ENCODE measurements at places on chromosomes 2 and 18.

GRCh38 chr2:98822301-98823164 lies 91.6 kb upstream of the MGAT4A start:
- DNase-seq, result peak; percentile 65

GRCh38 chr2:237615631-237616249 lies 11.6 kb upstream of the LRRFIP1 start:
- DNase-seq, result no peak

DNA sequence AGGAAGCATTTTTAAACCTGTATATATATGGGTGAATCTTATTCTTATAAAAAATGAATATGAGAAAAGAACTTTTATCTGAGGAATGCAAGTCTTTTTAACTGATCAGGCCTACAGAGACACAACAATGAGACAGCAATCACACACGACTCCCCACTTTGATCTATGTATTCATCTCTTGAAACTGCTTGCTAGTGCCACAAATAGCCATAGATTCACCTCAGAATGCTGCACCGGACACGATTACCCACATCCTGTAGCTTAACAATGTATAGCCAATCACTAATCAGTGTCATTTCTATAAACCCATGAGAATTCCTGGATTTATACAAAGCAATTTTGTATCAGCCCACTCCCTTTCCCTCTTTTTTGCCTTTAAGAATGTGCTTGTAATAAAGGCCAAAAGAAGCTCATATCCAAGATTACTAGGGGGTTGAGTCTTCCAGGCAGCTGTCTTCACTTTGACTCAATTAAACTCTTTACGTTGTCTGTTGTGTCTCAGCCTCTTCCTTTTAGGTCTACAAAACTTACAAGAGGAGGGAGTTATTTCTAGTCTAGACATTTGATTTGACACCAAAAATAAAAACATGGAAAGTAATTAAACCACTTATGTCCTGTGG lies 94.9 kb downstream of the MBD2 start:
- peak; percentile 7 for DNase-seq

DNA sequence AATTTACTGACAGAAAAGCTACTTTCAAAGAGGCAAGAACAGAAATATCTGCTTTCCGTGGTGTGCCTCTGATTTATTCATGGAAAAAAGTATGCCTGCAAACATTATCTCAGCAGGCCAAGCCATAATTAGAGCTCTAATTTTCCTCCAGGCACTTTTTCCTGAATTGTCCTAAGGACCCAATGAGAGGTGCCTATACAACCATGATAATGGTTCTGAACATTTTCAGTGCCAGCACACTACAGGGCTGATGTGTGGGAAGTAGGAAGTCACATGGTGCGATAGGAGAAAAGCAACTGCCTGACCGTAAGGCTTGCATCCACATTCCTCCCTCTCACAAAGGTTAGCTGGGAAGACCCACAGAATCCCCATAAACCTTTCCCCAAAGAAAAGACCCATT lies 45.9 kb upstream of the EGR4 start:
- DNase-seq, result no peak

- DNase-seq, result no peak
These were observed 8.9 kb upstream of the SESTD1 start for GRCh38 chr2:179273461-179273962.

GRCh38 chr2:126838716-126838985 lies 60.0 kb upstream of the TEX51 start:
- no peak for DNase-seq

DNA sequence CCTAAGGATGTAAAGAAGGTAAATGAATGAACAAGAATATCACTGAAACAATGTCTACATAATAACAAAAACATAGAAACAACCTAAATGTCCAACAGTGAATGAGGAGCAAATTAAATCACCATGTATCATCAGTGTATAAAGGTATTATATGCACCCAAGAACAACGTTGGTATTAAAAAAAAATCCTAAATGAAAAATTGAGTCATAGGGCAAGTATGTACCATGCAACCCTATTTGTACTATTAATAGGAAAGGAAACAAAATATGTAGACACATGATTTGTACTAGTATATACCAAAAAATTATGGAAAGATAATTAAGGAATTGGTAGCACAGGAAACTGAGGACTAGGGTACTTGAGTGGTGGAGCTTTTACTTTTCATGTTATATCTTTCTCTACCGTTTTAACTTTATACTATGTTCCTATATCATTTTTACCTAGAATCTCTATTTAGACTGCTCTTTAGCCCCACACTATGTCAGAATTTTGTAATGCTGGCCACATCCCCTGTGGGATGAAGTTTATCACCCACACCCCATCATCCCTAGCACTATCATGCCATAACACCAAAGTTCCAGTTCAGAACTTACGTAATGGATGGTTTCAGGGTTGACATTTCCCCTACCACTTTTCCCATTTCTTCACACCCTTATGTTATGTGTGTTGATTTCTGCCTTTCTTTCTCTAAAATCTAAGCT lies 25.6 kb downstream of the IKZF2 start:
- DNase-seq, result peak; percentile 37

GRCh38 chr2:161045726-161046125 lies 114.5 kb upstream of the TANK start:
- DNase-seq, result no peak

- no peak for DNase-seq
These were observed 75.6 kb downstream of the MAPRE2 start for GRCh38 chr18:35116784-35117318.

- no peak for DNase-seq
These were observed 157.8 kb upstream of the DAPL1 start for GRCh38 chr2:158637357-158637756.

GRCh38 chr2:174076040-174076439 lies 110.9 kb upstream of the SP3 start:
- no peak for DNase-seq

DNA sequence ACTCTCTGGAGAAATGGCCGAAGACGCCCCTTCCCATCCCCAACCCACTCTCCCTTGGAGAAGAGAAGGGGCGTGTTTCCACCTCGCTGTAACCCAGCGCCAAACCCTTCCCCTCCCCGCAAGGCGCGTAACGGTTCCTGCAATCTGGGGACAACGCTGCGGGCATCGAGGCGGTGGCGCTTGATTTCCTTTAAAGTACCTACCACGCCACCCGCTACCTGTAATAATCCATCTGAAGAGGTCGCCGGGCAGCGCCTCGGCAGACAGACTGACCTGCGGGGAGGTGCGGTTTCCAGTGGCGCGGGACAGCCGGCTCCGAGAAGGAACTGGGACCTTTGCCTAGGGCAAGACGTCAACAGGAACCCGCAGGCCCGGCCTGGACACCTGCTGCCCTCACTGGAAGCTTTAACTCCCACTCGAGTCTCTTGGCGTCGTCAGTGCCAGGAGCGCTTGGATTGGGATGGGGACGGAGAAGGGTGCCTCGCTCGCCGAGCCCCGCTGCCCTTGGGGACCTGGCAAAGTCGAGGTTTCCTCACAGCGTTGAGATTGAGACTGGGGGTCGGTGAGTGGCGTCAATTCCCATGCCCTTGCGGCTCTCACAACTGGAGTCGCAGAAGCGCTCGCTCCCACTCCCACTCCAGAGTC lies at the start of gene CYP1B1:
TSS of gene CYP1B1 (minus strand) at position 645 of the 645 bp plus-strand sequence. CDS start 763 bp downstream, outside the sequence.
- no peak for DNase-seq
